Liver (tissue), 10 donors: ENCODE measurements at places on chromosomes 7 and 10. TPM values are rescaled to one million over a fixed set of nuclear protein-coding genes. Genes with fewer than 3 reads are reported as not detected.

Gene YKT6
- polyA plus RNA-seq, result 20.3 TPM

Gene SNCG
- 2.1 TPM for polyA plus RNA-seq

Gene MLXIPL
- polyA plus RNA-seq, result 148 TPM

Gene AQP1
- polyA plus RNA-seq, result 8.9 TPM

Gene PMPCB
- 56.5 TPM for polyA plus RNA-seq

Gene MUC12
- not detected for polyA plus RNA-seq

Gene EGR2
- 0.76 TPM for polyA plus RNA-seq

Gene PAX2
- polyA plus RNA-seq, result not detected

Gene PDLIM1
- polyA plus RNA-seq, result 73.4 TPM

Gene C7orf33
- polyA plus RNA-seq, result not detected

Gene CTAGE15
- polyA plus RNA-seq, result 0.21 TPM

Gene SRGN
- polyA plus RNA-seq, result 19.5 TPM

Gene SLC39A12
- polyA plus RNA-seq, result not detected

Gene PILRA
- 1.5 TPM for polyA plus RNA-seq

Gene MDH2
- 275 TPM for polyA plus RNA-seq

Gene CREB5
- 0.64 TPM for polyA plus RNA-seq

Gene PAPSS2
- polyA plus RNA-seq, result 63.0 TPM

Gene RTKN2
- not detected for polyA plus RNA-seq

Gene ZNF804B
- polyA plus RNA-seq, result not detected

Gene CALCR
- polyA plus RNA-seq, result not detected

Gene NPFFR1
- not detected for polyA plus RNA-seq

Gene SFTPA2
- polyA plus RNA-seq, result not detected

Gene EIF3A
- polyA plus RNA-seq, result 41.0 TPM

Gene MMD2
- not detected for polyA plus RNA-seq

Gene DOCK1
- 8.2 TPM for polyA plus RNA-seq

Gene PDZD8
- polyA plus RNA-seq, result 9.3 TPM

Gene CDHR1
- polyA plus RNA-seq, result 0.10 TPM

Gene MNX1
- 0.08 TPM for polyA plus RNA-seq

Gene ZDHHC4
- polyA plus RNA-seq, result 46.8 TPM
